ENCODE measurements at places on chromosomes 16 and 17.

- DNase-seq = no peak
These were observed 147.6 kb upstream of the HLF start for GRCh38 chr17:55117164-55117563.

- DNase-seq = no peak
These were observed 4.2 kb upstream of the KRTAP3-2 start for GRCh38 chr17:41003926-41004325.

- DNase-seq = no peak
These were observed 340.1 kb downstream of the ABCC12 start for GRCh38 chr16:47815655-47816054.

- no peak for DNase-seq
These were observed 29.8 kb downstream of the PITPNM3 start for GRCh38 chr17:6526362-6527152.

GRCh38 chr17:79005063-79005861 lies 4.3 kb downstream of the CANT1 start:
- no peak for DNase-seq

- no peak for DNase-seq
These were observed 22.2 kb upstream of the RAB11FIP4 start for GRCh38 chr17:31369266-31369665.

GRCh38 chr17:1590029-1590746 lies 27.6 kb upstream of the PITPNA start:
- DNase-seq = no peak

DNA sequence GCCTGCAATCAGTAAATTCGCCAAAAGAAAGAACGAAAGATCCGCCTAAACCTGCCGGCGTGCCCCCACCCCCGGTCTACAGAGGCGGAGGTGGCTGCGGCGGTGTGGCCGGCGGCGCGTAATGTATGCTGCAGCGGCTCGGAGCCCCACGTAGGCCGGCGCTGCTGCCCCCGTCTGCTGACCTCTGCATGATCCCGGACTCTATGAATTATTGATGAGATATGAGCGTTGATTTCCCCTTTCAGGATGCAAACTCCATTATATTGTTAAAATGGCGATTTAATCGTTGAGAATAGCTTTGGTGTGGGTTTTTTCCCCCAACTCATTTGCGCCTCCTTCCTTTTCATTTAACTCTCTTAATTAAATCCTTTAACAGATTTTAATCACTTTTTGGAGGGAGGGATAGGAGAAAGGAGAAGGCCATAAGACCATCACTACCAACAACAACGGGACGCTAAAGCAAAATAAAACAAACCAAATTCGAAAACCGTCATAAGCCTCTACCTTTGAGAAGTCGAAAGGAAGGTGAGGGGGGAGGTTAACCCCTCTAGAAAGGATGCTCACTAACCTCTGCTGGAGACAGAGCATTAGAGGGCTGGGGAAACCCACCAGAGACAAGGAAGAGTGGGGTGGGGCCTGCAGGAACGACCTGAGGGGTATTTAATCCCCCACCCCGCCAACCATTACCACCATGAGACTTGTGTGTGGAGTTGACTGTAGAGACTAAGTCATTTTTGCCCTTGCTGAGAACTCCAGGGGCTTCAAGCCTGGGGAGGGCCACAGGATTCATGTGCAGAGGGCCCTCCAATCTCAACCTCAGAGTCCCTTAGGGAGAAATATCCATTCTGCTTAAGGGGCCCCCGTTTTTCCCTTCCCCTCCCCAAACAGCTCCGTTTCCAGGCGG lies 3.4 kb downstream of the HOXB3 start:
- DNase-seq = no peak

DNA sequence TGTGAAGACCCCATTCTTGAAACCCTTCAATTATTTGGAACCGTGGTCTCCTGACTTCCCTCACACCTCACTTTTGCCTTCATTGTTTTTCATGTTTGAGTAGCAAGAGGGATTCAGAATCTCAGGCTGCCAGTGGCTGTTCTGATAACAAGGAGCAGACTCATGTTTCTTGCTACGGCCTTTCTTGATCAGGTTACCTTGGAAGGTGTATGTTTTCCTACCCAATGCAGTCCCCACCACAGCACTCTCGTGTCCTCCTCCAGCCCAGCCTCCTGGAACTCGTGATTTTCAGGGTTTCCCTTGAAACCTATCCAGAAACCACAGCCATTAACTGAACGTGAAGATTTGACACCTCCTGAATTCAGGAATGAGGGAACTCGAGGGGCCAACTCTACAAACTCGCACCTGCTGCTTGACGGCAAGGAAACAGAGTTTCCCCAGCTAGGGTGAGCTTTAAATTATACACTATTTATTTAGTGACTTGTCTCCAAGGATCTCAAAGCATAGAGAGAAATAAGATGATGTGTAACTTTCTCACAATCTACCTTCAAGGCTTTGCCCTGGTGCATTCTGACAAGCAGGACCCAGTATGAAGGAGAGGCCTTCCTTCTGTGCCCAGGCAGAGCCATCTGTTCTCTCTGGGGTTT lies 1.6 kb downstream of the ZFHX3 start:
- DNase-seq = no peak

- peak; percentile 31 for DNase-seq
These were observed 28.8 kb downstream of the GINS2 start for GRCh38 chr16:85659805-85660511.

GRCh38 chr17:80256034-80256350 lies 4.7 kb upstream of the RNF213 start:
- DNase-seq = no peak
